ENCODE measurements at places on chromosomes 13 and 19.

- no peak for DNase-seq
Observed at GRCh38 chr19:4453232-4454179, 4.1 kb downstream of the UBXN6 start.

GRCh38 chr19:40690050-40690692 lies at the start of gene NUMBL:
NUMBL (minus strand) TSS chr19:40690651; CDS start chr19:40690483, 168 bp downstream.
- no peak for DNase-seq

GRCh38 chr13:110471156-110471832 lies 90.2 kb downstream of the RAB20 start:
- DNase-seq: peak; percentile 44

DNA sequence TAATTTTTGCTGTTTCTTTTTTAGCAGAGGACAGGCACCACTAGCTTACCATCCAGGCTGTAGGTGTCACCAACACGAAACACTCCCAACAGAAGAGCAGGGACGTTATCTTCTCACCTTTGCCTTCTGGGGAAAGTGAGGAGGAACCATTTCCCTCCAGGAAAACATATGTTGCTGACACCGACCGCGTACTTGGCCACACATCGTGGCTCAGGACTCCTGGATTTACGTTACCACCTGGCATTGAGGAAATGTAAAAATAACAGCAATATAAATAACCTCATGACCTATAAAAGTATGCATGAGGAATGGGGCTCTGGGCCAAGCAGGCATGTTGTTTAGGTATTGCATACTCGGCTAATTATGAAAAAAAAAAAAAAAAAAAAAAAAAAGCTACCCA lies 525.1 kb downstream of the MYO16 start:
- no peak for DNase-seq

DNA sequence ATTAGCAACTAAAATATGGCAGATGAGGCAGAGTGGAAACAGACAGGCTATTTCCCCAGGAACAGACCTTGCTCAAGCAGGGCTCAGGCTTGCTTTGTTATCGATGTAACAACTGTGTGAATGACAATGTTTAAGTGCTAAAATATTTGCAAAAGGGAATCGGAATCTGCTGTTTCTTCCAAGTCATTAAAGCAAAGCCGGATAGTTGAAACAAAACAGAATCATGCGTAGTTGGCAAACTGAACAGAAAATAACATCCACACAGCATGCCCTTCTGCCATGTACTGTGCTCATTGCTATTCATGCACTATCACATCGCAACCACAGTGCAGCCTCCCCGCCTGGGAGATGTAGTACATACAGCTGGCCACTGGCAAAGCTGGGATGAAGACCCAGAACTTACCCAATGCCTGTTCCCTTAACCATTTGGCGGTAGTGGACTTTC lies 799.1 kb downstream of the DIAPH3 start:
- DNase-seq: no peak

GRCh38 chr13:75787249-75787928 lies 151.3 kb downstream of the LMO7 start:
- no peak for DNase-seq

GRCh38 chr13:37097076-37097475 lies 8.4 kb downstream of the CSNK1A1L start:
- no peak for DNase-seq

GRCh38 chr19:29107831-29108230 lies 105.1 kb downstream of the UQCRFS1 start:
- no peak for DNase-seq

- no peak for DNase-seq
Observed at GRCh38 chr19:16309643-16310042, 15.0 kb upstream of the KLF2 start.

DNA sequence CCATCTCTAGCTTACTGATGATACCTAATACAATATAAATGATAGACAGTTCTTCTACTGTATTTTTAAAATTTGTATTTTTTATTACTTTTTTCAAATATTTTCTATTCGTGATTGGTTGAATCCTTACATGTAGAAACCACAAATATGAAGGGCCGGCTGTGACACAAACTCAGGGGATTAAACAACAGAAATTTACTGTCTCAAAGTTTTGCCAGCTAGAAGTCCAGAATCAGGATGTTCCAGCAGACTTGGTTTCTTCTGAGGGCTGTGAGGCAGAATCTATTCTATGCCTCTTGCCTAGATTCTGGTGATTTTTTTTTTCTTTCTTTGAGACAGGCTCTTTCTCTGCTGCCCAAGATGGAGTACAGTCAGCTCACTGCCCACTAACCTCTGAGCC lies 13.8 kb downstream of the FPR1 start:
- DNase-seq: no peak

DNA sequence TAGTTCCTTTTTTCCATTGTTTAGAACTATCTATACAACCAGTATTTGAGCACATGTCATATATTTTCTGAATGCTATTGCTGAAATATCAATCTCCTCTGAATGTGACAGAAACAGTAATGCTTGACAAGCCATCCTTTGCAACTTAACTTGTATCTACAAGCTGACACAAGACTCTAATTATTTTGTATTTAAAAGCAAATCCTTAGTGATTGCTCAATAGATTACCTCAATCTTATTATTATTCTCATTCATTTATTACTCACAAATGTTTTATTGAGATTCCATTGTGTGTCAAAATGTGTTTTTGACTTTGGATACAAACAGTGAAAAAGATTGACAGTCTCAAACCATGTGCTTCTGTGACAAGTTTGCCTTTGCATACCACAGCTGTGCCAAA lies 787.8 kb upstream of the PRR20A start:
- no peak for DNase-seq

GRCh38 chr13:46761866-46762265 lies 35.1 kb downstream of the ESD start:
- DNase-seq: no peak

DNA sequence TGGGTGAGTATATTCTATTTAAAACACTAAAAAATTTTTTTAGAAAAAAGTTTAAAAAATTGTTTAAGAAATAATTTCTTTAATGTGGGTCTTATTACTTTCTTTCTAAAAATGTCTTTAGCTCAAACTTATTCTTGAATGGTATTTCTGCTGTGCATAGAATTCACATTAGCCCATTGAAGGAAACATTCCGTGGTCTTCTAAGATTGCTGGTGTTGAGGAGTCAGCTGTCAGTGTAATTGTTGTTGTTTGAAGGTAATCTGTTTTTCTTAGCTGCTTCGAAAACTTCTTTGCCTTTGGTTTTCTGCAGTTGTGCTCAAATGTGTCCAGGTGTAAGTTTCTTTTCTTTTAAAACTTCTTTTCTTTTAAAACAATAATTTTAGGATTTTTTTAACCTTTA lies 85.4 kb upstream of the KLF12 start:
- DNase-seq: no peak

DNA sequence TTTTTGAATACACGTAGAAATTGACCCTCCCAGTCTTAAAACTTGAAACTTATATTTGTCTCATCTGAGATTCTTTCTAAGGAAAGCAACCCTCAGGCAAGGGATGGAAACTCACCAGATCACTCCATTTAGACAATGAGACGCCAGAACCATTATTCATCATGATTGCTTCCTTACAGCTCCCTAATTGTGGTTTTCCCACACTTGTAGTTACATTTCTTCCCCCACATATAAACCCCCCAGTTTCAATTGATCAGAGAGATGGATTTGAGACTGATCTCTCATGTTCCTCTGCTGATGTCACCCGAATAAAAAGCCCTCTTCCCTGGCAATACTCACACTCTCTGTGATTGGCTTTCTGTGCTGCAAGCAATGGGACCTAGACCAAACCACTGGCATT lies 197.9 kb upstream of the STARD13 start:
- no peak for DNase-seq

DNA sequence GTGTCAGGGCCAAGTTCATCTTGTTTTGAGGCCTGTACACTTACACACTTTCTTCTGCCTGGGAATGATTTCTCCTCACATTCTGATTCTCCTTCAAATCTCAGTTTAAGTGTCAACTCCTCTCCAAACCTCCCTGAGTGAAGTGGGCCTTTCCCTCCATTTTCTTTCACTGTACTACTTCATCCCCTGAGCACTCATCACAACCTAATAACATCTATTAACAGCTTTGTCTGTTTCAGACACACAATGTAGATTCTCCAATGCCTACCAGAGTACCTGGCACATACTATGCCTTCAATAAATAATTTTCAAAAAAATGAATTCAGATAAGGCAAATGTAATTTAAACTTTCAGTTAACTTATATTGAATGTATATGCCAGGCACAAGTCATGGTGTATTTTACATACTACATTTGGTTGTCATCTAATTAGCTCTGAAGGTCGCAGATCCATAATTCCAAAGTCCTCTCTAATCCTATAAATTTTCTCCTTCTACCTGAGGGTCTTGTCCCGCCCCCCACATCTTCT lies 357 bp upstream of the COG6 start:
- no peak for DNase-seq

DNA sequence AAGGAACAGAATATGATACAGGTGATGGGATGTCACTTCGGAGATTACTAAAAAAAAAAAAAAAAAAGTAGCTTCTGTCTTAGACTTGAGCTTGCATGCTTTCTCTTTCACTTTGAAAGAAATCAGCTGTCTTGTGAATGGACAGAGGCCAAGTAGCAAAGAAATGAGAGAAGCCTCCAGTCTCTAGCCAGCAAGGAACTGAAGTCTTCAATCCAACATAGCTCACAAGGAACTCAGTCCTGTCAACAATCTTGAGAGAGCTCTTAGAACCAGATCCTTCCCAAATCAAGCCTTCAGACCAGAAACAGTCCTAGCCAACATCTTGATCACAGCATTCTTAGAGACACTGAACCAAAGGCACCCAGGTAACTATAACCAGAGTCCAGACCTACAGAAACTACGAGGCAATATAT lies 7.7 kb downstream of the N4BP2L2 start:
- DNase-seq: no peak

DNA sequence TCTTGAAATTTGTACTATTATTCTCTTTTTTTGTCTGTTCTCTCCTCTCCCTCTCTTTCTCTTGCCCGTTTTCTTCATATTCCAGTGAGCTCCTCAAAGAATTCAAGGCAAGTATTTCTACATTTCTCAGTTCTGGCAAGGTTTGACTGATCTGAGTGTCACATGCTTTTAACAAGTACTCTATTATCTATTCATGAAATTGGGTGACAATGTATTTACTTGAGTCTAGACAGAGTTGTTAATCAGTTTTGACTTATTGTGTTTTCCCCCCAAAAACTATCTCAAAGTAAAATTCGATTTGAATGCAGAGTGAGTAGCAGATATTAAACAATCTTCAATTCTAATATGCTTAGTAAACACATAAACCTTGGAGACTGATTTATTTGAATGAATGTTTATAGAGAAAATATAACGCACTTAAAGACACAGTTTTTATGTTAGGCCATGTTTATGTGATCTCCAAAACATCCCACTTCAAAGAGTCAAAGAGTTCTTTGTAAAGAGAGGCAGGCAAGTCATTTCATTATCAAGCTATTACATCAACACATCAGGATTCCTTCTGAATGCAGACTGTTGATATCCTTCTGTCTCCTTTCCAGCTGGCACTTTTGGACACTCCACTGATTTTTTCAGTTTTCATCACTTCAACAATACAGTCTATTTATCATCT lies 166.6 kb downstream of the SLITRK6 start:
- no peak for DNase-seq

- DNase-seq: no peak
Observed at GRCh38 chr13:80742033-80742432, 401.1 kb upstream of the SPRY2 start.

DNA sequence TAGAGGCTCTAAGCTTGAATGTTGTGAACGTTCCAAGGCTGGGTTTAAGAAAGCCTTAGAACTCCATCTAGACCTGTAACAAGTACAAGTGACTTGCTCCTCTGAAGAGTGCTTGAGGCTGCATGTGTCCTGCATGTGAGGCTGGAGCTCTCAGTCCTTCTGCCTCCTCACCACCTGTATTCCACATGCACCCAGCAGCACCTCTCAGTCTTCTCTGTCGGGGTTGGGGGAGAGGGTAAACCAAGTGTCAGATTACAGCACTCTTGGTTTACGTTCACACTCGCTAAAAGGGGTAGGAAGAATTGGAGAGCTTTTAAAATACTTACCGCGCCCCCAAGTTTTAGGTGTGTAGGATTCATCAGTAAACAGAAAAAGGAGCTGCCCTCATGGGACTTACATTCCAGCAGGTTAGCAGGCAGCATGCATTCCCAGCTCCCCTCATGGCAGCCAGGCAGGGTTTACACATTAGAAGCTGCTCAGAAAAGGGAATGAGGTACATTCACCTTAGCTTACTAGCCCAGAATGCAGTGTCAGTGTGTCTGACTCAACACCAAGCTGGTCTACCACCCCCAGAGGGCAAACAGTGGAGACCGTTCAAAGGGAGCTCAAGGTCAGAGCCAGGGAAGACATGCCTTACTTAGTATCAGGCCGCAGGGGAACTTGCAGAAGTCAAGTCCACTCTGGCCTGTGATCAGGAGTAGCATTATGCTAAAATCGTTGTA lies 248.1 kb downstream of the PCCA start:
- no peak for DNase-seq

GRCh38 chr19:39408392-39409207 lies 2.0 kb downstream of the ZFP36 start:
- DNase-seq: peak; percentile 50

- peak; percentile 34 for DNase-seq
Observed at GRCh38 chr13:113417008-113417751, 36.1 kb downstream of the ADPRHL1 start.

DNA sequence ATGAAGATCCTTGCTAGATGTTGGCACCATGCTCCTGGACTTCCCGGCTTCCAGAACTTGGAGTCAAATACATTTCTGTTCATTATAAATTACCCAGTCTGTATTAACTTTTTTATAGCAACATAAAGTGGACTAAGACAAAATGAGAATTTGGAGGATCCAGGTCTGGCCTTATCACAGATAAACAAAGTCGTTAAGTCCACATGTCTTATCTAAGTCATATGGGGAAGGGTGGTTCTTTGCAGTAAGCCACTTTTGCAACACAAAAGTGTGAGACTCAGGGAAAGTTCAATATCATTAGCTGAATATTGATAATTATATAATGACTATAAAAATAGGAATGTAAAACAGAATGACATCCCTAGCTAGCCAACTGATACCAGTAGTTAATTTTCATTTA lies 91.6 kb upstream of the SIAH3 start:
- DNase-seq: no peak

- DNase-seq: no peak
Observed at GRCh38 chr13:85379433-85379832, 419.8 kb downstream of the SLITRK6 start.

DNA sequence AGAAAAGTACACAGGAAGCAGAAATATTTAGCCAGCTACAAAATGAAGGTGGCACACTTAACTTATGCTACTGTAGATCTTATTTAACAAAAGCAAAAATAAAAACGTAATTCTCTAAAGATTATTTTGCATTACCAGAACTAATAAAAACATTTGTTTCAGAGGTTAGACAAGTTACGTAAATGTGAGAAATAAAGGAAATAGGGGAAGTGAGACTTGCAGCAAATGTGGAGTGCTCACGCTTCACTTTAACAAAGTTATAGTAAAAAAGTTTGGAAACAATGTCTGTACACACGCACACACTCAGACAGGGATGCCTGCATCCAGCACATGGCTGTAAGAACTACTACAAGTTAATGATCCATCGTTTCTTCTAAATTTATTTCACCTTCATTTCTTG lies 83.7 kb downstream of the NALCN start:
- no peak for DNase-seq

All from Right ventricle myocardium superior (tissue), 1 donor.